ENCODE measurements at places on chromosomes 3 and 15.

- DNase-seq, result peak; percentile 91
These were observed 162.0 kb downstream of the KLF13 start for GRCh38 chr15:31488437-31489204.

GRCh38 chr3:55923207-55923606 lies 436.1 kb upstream of the WNT5A start:
- no peak for DNase-seq

GRCh38 chr3:43512754-43513404 lies 108.9 kb downstream of the ANO10 start:
- DNase-seq, result peak; percentile 81

DNA sequence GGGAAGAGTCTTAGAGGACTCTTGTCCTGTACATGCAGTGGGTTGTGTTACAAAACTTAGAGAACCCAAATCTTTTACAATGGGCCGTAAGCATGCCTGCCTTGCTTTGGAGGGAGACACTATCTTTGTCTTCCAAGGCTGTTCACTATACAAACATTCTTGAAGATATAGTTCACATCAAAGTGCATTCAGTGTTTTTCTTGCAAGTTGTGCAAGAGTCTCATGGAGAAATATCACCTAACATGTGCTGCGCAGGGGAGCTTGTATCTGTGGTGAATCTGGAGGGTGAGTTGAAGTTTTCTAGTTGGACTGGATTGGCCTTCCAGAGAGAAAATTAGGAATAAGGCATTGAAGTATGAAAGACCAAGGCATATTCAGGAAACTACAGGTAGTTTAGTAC lies 7.8 kb upstream of the PRTG start:
- no peak for DNase-seq

GRCh38 chr15:101314336-101315125 lies 19.5 kb upstream of the SNRPA1 start:
- DNase-seq, result no peak

DNA sequence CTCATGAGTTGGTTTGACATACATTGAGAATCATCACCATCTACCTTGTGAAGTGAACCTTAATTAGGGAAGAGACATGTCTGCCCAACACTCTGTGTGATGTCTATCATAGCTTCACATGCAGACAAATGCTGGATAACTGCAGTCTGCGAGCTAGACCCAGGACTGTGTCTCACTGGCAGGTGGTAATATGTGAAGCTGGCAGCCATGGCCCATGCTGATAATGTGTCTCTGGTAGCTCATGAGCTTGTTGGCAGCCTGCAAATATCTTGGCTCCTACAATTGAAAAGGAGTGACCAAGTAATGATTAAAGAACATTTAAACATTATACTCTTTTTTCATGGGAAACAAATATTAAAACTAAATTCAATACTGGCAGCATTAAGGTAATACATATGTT lies 234.8 kb downstream of the CHST2 start:
- no peak for DNase-seq

GRCh38 chr15:38130740-38131498 lies 121.7 kb upstream of the SPRED1 start:
- peak; percentile 98 for DNase-seq

DNA sequence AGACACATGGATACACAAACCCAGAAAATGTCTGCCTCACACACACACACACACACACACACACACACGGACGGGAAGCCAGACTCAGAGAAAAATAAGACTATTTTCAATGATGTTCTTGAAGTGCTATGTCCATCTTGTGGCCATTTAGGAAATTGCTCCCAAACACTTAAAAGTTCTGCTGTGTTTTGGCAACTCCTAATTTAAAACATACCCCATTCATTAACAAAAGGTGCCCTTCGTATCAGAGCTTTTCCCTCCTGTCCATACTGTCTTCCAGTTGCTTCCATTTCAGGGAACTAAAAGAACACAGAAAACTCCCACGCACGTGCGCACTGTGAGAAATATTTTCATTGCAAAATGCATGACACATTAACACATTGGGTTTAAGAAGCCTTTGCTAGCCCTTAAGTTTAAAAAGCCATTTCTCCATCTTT lies 44.6 kb downstream of the SLC12A1 start:
- DNase-seq, result peak; percentile 79

DNA sequence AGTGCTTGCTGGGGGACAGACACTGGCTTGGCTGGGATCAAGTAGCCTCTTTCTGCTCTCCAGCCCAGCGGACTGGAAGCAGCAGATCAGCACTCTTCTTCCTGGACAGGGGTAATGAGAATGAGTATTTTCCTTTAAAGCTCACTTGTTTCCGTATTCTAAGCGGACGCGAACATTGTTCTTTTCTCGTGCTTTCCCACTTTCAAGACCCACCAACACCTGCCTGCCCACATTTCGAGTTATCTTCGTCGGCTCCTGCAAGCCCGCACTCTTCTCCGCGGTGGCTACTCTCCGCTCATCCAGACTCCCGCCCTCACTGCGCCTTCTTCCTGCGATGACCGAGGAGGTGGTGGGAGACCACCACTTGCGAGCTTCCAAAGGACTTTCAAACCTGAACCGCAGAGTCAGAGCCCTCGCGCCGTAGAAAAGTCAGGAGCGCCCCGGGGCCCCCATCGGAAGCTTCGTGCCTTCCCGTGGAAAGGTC lies 1.6 kb upstream of the PPM1L start:
- DNase-seq, result peak; percentile 53

DNA sequence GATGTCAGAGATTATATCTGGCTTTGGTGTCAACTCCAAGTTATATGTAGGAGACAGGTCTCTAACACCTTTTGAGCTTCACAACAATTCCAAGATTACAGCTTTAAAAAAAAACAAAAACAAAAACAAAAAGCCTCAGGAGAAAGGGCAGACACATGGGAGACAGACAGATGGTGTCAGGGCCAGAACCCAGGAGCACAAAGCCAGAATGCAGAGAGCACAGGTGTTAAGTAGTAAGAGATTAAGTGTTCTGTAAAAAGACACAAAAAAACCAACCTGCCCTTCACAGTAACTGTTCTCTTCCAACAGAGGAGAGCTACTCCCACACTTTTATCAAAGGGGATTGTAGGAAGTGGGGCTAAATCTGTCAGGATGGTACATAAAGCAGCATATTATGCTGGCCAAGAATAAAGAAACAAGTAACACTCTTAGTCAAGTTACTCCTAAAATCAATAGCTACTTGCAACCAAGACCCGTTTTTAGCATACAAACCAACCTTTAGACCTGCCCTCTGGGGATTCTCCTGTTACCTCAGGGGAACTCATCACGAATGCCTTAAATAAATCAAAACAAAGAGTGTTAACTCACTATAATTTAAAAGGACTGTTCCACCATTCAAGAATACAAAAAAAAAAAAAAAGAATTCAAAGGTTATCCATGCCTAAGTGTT lies 5.9 kb downstream of the CPEB1 start:
- DNase-seq, result no peak

Data from IMR-90 (cell line).